Activated T-cell treated with anti-CD3 and anti-CD28 coated beads for 24 hours (primary cell): ENCODE measurements at places on chromosomes 1 and 21.
A peak's percentile ranks its signal among the peaks of the same experiment; 100 is the strongest.

GRCh38 chr1:89697383-89697782, 64.5 kb downstream of the LRRC8C start:
- DNase-seq, result no peak

DNA sequence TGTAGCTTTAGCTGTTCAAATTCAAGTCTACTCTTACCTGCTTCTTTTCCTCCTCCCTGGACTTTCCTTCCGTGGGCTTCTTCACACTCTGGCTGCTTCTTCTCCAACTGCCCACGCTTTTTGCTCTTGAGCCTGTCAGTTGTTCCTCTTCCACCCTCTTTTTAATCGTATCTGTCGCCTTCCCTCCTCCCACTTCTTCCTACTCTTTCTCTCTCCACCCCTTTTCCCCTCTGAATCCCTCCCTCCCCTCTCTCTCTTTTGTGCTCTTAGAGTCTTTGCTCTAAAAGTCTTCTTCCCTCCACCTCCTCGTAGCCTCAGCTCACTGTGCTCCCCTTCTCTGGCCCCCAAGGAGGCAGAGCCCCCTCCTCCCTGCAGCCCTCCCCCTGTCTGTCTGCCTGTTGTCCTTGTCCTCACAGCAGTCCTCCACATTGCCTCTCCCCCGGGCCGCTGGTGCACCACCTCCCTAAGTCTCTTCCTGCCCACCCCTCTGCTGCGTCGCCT, 12.9 kb upstream of the GJA5 start:
- no peak for DNase-seq

- no peak for DNase-seq
These were observed 1.8 kb upstream of the SLC50A1 start for GRCh38 chr1:155133799-155134281.

- no peak for DNase-seq
These were observed 18.6 kb upstream of the LRIF1 start for GRCh38 chr1:110982320-110982719.

DNA sequence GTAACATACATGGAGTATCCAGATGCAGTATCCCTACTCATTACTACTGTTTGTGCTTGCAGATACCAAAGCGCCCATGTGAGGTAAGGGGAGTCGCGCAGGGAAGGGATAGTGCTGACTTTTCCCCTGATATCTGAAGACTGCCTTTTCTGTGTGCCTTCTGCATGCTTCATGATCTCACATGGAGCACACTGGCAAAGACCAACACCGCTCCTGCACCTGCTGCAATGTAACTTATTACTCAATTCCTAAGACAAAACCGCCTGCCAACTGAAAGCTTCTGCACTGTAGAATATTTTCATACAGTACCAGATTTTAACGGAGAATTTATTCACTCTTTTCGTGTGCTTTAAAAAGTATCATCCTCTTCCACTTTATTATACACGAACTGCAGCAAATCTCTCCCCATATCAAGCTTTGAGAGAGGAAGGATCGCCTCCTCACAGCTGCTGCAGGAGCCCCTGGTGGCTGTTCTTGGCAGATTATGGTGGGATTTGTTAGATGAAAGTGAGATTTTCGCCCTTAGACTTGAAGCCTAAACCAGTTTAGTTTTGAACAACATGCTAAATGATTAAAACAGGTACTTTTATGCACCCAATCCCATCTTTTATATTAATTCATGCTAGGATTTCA, 99.1 kb downstream of the PTPN14 start:
- no peak for DNase-seq

DNA sequence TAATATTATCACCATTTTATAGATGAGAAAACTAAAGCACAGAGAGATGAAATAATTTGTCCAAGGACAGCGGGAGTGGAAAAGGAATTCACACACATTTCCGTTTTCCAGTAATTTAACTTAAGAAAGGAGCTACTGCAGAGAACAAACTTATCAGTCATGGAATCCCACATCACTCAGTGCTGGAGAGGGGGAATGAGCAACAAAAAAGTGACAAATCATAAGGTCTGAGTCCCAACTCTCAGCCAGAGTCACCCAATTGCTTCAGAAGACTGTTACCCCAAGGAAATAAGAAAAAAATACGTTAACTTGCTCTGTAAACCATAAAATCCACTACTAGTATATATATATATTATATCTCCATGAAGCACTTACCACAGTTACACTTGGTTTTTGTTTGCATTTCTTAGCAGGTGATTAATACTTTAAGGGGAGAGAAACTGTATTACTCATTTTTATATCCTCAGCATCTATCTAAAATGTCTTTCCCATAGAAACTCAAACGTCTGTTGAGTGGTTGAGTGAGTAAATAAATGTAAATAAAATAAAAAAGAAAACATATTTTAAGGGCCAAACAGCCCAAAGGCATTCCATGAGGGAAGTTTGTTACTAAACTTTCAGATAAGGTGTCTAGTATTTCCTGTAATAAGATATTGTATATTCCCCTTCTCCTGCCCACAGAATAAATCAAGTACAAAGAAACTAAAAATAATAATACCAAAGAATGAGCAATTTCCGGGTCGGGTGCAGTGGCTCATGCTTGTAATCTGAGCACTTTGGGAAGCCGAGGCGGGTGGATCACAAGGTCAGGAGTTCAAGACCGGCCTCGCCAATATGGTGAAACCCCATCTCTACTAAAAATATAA, 76.8 kb downstream of the SLC45A1 start:
- DNase-seq, result peak; percentile 22

- DNase-seq, result no peak
These were observed 4.4 kb upstream of the PALMD start for GRCh38 chr1:99641558-99641957.

DNA sequence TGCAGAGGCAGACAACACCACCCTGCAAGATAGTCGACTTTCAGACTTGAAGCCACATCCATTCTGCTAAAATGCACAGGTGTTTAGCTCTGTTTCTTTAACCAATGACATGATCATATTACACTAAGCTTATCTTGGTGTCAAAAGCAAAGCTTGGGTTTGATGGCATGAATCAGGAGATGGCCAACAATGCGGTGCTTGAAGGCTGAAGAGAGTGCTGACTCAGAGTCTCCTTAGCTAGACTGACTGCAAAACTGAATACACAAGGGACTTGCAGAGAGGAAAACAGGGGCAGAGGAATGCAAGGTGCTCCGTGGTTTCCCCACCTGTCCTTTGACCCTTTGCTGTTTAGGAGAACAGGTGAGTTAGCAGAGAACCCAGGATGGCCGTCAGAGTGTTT, 262.6 kb downstream of the SIPA1L2 start:
- DNase-seq, result no peak

- DNase-seq, result no peak
These were observed 25.0 kb upstream of the PHTF1 start for GRCh38 chr1:113784104-113784779.

DNA sequence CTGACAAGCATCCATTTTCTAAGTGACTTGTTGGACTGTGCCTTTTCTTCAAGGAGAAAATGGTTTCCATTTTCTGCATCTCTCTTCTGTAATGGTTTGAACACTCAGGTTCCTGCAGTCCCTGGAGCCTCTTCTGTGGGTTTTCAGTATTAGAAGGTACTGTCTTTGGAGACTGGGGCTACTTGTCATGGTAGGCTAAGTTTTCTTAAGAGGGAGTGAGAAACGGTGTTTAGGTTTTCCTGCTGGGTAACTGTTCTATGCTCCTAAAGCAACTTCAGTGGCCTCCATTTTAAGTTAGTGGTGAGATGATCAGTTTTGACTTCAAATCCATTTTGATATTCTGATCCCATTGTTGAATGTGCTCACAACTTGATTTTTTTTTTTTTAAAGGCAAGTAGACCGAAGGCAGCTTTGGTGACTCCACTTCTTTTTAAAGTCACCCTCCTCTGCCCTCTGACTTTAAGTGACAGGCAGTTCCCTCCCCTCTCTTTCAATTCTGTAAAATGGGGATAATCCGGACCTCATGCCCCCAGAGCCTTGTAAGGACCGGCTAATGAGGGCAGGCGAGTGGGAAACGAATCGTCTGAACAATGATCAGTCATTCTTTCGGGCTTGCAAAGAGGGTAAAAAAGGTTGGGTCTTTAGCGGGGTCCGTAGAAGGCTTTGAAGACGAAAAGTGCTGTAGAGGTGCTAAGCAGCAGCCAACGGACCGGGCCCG, 1.0 kb upstream of the ARID1A start:
- DNase-seq, result no peak

- DNase-seq, result no peak
These were observed 39.0 kb upstream of the USH2A start for GRCh38 chr1:216462066-216462775.

GRCh38 chr1:42952303-42953001, 6.2 kb downstream of the SLC2A1 start:
- DNase-seq, result no peak

DNA sequence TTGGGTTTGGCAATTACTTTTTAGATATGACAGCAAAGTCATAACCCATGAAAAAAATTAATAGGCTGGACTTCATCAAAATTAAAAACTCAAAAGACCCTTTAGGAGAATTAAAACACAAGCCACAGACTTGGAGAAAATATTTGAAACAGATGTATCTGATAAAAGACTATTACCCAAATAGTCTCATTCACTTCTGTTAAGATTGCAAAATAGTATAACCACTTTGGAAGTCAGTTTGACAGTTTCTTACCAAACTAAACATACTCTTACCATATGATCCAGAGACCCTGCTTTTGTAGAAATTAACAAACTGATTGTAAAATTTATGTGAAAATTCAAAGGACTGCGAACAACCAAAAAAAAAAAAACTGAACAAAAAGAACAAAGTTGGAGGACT, 32.5 kb upstream of the SLC44A3 start:
- DNase-seq, result no peak

DNA sequence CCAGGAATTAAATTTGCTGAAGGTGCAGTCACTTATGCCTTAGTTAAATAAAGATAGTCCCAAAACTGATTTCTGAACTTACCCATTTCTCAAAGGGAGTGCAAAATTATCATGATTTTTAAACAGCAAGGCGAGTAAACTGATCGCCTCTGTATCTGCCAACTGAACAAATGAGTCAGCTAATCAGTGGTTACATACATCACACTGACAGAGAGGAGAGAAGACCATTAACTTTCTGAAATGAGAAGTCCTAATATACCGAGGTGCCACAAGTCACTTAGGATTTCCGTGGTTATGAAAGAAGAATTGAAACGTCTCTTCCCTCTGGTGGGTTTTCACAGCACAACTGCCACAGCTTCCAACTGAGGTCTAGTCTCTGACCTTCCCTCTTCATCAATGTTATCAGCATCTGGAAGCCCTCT, 400.7 kb downstream of the SMYD3 start:
- DNase-seq, result no peak
